ENCODE measurements at places on chromosomes 3 and 15.

DNA sequence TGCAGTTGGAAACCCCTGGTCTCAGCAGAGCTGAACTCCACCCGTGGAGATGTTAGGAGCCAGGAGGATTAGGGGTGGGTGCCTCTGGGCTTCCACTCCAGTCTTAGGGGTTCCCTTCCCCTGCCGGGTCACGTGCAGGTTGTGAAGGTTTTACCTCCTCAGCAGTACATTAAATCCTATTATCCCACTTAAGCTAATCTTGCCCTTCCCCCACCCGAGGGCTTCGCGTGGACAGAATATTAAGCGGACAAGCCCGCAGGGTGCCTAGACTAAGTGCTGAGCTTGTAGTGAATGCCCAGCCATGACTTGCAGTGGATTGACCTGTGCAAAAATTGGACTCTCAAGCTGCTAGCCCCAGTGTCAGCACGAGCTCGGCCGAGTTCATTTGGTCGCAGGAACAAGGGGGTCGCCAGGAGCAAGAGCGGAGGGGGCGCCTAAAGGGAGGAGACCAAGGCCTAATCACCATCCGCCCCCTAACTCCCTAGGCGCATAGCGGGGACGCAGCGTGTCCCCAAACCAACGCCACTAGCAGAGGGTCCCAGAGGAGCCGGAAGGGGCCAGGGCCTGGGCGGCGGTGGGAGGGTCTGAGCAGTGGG, 498 bp upstream of the SEMA4B start:
- DNase-seq = no peak

DNA sequence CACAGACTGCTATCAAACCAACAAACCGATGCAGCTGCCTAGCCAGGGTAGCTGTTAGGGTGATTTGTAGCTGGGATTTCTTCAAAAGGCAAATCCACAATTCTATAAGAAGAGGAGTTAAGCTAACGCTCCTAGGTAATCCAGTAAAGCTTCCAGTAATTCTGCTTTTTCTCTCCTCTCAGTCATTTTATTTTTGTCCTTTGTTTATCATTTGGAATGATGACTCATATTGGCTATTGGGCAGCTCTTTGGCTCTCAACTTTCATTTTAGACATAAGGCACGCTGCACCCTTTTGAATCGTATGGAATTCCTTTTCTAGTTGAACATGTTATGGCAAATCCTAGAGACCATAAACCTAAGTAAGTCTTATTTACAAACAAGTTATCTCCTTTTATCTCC, 53.2 kb upstream of the PPARG start:
- no peak for DNase-seq

DNA sequence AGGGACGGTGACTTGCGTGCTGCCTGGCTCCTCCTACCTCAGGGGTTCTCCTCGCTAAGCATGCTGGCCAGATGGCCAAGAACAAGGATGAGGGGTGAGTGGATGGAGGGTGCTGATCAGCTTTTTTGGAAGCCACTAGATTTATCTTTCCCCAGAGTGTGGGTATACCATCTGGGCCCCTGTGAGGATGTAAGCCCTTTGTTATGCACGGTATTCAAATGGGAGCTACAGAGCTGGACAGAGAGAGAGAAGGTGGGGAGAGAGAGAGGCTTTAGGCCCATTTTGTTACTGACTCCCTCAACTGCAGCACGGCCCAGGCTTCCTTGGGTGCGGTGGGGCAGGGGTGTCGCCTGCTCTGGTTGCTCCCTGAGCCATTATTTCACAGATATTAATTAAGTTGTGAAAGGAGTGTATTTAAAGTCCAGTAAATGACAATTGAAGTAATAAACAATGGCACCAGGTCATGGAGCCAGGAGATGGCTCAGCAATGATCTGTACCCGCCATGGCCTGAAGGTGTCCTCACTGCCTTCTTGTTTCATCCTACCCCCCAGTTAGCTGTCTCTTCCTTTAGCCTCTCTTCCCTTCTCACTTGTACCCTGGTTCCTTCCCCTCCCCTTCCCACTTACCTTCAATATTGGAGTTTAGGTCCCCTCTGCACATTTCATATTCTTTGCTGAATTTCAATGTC, 158.0 kb downstream of the CLSTN2 start:
- DNase-seq = no peak

DNA sequence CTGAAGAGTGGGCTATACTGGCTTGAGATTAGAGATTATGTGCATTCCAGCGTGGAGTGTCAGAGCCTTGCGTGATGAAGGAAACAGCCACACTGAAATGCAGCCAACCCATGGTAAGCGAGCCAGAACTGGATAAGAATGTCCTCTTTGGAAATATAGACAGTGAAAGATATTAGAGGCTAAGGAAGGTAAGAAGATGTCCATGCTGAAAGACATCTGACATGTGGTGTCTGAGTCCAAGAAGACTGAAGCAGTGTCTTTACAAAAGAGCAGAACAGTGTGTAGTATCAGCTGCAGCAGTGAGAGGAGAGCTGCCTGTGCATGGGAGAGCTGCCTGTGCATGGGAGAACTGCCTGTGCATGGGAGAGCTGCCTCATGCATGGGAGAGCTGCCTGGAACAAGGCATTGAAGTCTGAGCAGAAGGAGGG, 672.2 kb downstream of the DIPK2A start:
- no peak for DNase-seq

GRCh38 chr3:171731691-171732090, 78.6 kb downstream of the PLD1 start:
- no peak for DNase-seq

DNA sequence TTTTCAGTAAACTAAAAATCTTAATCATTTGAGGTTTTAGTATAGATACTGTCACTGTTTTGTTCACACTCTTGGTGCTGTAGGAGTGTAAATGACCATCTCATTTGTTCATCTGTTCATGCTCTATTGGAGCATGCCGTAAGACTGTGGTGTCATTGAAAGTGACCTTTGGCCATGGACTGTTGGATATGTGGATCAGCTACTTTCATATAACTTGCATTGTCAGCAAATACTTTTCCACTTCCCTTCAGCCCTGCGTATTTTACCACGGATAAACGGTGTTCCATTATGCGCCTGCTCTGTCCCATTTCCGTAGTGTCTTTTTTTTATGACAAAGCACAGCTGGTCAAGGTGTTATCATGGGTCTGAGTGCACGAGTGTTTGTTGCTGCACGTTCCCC, 32.6 kb upstream of the SENP5 start:
- DNase-seq = no peak

Measured in Jurkat, Clone E6-1 (cell line).